CD4-positive, alpha-beta T cell (primary cell): ENCODE measurements at places on chromosomes 16 and 17. TPM values are rescaled to one million over a fixed set of nuclear protein-coding genes. Genes with fewer than 3 reads are reported as not detected.

DNA sequence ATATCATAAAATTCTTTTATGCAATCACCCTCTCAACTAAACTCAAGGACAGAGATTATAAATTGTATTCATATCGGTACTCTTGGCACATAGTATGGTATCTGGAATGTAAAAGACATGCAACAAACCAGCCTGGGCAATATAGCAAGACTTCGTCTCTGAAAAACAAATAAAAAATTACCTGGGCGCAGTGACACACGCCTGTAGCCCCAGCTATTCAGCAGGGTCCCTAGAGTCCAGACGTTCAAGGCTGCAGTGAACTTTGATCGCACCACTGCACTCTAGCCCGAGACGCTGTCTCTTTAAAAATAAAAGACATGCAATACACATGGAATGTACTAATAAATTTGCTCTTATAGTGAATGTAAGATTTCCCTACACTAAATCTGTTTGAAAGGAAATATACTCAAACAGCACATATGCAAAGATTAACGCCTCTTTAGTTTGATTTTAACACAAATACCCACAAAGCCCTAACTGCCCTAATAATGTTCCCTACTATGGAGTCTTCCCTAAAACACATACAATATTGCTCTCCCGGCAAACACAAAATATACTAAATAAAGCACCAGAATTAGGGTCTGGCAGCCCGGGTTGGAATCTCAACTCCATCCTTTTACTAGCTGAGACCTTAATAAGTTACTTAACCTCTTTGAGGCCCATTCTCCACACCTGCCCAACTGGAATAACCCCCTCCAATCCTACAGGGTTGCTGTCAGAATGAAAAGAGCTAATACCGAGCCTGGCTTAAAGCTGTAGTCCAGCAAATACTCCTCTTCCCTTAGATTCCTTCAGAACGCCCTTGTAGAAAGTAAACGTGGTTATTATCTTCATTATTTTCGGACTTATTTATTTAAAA is 1.2 kb downstream of the ABCA5 start:
- peaks cover 19% of the 10 kb centered on the region for H3K4me1 ChIP-seq
- peak overlapping the region; percentile 77 for H3K4me3 ChIP-seq
- H3K27me3 ChIP-seq, result no peaks in the 10 kb centered on the region
- H3K27ac ChIP-seq, result no peak overlapping the region
- no peaks in the 10 kb centered on the region for H3K36me3 ChIP-seq
- no peak for DNase-seq

HSPB9 gene
- total RNA-seq, result not detected

DNA sequence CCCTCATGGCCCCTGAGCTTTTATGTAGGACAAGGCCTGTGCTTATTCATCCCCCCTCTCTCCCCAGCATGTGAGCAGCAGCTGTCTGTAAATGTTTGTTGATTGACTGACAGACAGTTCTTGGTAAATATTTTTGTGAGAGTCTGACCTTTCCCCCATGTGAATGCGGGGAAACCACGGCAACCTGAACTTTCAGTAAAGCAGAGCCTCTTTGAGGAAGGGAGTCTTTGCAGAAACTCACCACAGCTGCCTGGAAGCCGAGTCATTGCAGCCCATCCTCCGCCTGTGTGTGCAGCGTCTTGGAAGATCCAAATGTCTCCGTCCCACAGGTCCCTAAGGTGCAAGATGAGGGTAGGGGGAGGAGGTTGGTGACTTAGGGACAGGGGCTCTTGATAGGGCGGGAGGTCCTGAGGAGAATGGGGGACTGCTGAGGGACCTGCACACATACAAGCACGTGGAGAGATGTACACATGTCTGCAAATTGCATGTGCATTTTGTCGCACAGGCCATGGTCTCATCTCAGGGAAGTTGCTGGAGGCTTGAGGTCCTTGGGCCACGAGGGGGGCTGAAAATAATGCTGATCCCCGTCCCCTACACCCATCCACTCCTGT is 23.0 kb upstream of the IL21R start:
- no peaks in the 10 kb centered on the region for H3K36me3 ChIP-seq
- no peak for DNase-seq
- H3K4me1 ChIP-seq, result peaks cover 44% of the 10 kb centered on the region
- H3K27ac ChIP-seq, result no peak overlapping the region
- no peak overlapping the region for H3K4me3 ChIP-seq

DNA sequence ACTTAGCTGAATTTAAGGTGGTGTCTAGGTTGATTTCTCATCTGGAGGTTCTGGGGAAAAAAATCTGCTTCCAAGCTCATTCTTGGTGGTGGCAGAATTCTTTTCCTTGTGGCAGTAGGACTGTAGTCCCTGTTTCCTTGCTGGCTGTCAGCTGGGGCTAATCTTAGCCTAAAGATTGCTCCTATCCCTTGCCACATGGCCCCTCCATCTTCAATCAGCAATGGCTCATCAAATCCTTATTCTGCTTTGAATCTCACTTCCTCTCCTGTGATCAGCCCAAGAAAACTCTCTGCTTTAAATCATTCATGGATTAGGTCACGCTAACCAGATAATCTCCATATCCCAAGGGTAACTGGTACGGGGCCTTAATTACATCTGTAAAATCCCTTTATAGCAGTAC is 6.6 kb downstream of the FAM20A start:
- no peak overlapping the region for H3K4me3 ChIP-seq
- peaks cover 10% of the 10 kb centered on the region for H3K4me1 ChIP-seq
- peaks cover 11% of the 10 kb centered on the region for H3K27me3 ChIP-seq
- H3K36me3 ChIP-seq, result no peaks in the 10 kb centered on the region

- no peaks in the 10 kb centered on the region for H3K27me3 ChIP-seq
- no peak overlapping the region for H3K27ac ChIP-seq
- no peaks in the 10 kb centered on the region for H3K36me3 ChIP-seq
- no peak for DNase-seq
- no peak overlapping the region for H3K4me3 ChIP-seq
Observed at GRCh38 chr17:7081341-7082062, 1.5 kb upstream of the CLEC10A start.

NOTUM gene
- not detected for total RNA-seq

DNA sequence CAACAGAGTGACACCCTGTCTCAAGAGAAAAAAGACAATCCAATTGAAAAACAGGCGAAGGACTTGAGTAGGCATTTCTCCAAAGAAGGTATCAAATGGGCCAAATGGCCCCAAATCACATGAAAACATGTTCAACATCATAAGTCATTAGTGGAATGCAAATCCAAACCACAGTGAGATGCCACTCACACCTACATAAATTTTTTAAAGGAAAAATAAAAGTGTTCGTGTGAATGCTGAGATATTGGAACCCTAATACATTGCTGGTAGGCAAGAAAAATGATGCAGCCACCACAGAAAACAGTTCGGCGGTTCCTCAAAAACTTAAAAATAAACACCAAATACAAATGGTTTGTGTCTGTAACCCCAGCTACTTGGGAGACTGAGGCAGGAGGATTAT is 45.2 kb downstream of the PIGL start:
- H3K36me3 ChIP-seq, result no peaks in the 10 kb centered on the region
- DNase-seq, result no peak
- peaks cover 3% of the 10 kb centered on the region for H3K4me1 ChIP-seq
- no peak overlapping the region for H3K4me3 ChIP-seq
- H3K27me3 ChIP-seq, result no peaks in the 10 kb centered on the region
- no peak overlapping the region for H3K27ac ChIP-seq

CFAP119 gene
- 1.7 TPM for total RNA-seq

DNA sequence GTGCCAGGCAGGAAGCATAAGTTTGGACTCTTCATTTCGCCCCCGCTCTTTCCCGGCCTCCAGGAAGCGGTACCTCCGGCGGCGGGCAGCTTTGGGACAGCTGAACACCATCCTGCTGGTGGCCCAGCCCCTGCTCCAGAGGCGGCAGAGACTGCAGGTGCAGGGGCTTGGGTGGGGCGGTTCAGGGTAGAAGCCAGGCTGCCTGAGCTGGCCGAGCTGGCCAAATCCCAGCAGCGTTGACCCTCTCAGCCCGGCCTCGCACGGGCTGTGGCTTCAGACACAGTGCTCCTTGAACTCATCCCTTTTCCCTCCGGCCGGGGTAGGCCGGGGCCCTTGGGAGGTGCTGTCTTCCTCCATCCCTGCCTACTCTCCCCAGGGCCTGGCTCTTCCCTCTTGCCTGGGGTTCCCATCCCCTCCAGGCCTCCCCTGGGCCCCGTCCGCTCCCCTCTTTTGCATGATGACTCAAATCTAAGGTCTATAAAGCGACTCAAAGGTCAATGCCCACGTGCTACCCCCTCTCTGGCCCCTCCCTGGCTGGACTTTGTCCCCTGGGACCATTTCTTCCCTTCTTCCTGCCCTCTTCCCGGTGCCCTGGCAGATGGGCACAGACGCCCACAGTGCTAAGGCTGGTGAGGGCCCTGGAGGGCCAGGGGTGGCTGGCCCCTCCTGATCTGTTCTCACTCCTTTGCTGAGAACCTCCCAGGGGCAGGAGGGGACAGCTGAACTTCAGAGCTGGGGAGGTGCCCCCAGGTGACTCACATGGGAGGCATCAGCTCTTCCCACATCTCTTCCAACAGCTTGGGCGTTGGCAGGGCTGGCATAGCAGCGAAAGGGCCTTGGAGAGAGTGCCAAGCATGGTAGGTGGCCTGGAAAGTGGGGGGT is 22.7 kb downstream of the MYO15B start:
- no peak overlapping the region for H3K4me3 ChIP-seq
- H3K27me3 ChIP-seq, result no peaks in the 10 kb centered on the region
- DNase-seq, result no peak
- H3K27ac ChIP-seq, result no peak overlapping the region
- no peaks in the 10 kb centered on the region for H3K36me3 ChIP-seq
- H3K4me1 ChIP-seq, result no peaks in the 10 kb centered on the region

SLC52A1 gene
- 0.17 TPM for total RNA-seq

PMFBP1 gene
- total RNA-seq, result 1.6 TPM

- peaks cover 29% of the 10 kb centered on the region for H3K4me1 ChIP-seq
- H3K36me3 ChIP-seq, result no peaks in the 10 kb centered on the region
- no peak overlapping the region for H3K4me3 ChIP-seq
- DNase-seq, result peak; percentile 21
- H3K27ac ChIP-seq, result peak overlapping the region; percentile 85
- H3K27me3 ChIP-seq, result no peaks in the 10 kb centered on the region
Observed at GRCh38 chr17:28982131-28982793, 23.6 kb downstream of the SEZ6 start.

ANKS4B gene
- total RNA-seq, result not detected

GRCh38 chr16:14634389-14634725 is 1.6 kb downstream of the BFAR start:
- DNase-seq, result no peak
- peaks cover 6% of the 10 kb centered on the region for H3K36me3 ChIP-seq
- H3K4me3 ChIP-seq, result peak overlapping the region; percentile 98
- H3K27me3 ChIP-seq, result no peaks in the 10 kb centered on the region
- H3K27ac ChIP-seq, result no peak overlapping the region

GRCh38 chr17:33889040-33889439 is 366.0 kb upstream of the CCL2 start:
- no peak overlapping the region for H3K27ac ChIP-seq
- H3K27me3 ChIP-seq, result peaks cover 7% of the 10 kb centered on the region
- H3K36me3 ChIP-seq, result no peaks in the 10 kb centered on the region
- H3K4me3 ChIP-seq, result no peak overlapping the region
- no peak for DNase-seq

DNA sequence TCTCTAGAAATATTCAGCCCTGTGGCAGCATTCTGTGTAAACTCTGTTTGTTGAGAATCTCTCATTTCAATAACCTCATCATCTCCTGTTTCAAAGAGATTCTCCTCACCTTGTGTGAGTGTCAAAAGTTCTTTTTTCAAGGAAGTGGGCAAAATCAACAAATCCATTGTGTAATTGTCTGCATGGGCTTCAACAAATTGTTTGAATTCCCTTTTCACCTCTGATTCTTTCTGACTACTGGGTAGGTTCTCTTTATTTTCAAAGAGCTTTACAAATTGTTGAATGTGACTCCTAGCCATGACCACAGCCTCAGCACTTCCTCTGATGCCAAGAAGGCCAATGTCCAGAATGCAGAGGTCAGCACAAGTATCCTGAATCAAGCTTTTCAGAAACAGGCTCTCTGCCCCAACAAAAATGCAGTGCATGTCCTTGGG is 48.0 kb downstream of the N4BP1 start:
- peaks cover 15% of the 10 kb centered on the region for H3K4me1 ChIP-seq
- H3K36me3 ChIP-seq, result peaks cover 16% of the 10 kb centered on the region
- H3K27ac ChIP-seq, result no peak overlapping the region
- no peaks in the 10 kb centered on the region for H3K27me3 ChIP-seq
- no peak for DNase-seq

CETP gene
- total RNA-seq, result not detected

- H3K27me3 ChIP-seq, result no peaks in the 10 kb centered on the region
- no peak overlapping the region for H3K27ac ChIP-seq
- H3K4me3 ChIP-seq, result no peak overlapping the region
- H3K4me1 ChIP-seq, result no peaks in the 10 kb centered on the region
- no peaks in the 10 kb centered on the region for H3K36me3 ChIP-seq
Observed at GRCh38 chr16:16890964-16891363, 512.0 kb downstream of the NPIPA7 start.

CDRT15L2 gene
- total RNA-seq, result not detected

GRCh38 chr16:27736431-27736830 is 186.5 kb downstream of the KATNIP start:
- H3K36me3 ChIP-seq, result no peaks in the 10 kb centered on the region
- no peak overlapping the region for H3K4me3 ChIP-seq
- no peaks in the 10 kb centered on the region for H3K4me1 ChIP-seq

GDPD1 gene
- total RNA-seq, result 2.0 TPM

- no peak for DNase-seq
- H3K4me3 ChIP-seq, result no peak overlapping the region
- no peaks in the 10 kb centered on the region for H3K36me3 ChIP-seq
- H3K27ac ChIP-seq, result no peak overlapping the region
Observed at GRCh38 chr16:15141586-15141985, 47.5 kb upstream of the RRN3 start.

- no peaks in the 10 kb centered on the region for H3K27me3 ChIP-seq
- H3K27ac ChIP-seq, result no peak overlapping the region
- H3K36me3 ChIP-seq, result no peaks in the 10 kb centered on the region
- no peak overlapping the region for H3K4me3 ChIP-seq
Observed at GRCh38 chr17:72394531-72394930, 273.7 kb downstream of the SOX9 start.

GRCh38 chr16:11986521-11987057 is 10.1 kb downstream of the SNX29 start:
- no peaks in the 10 kb centered on the region for H3K27me3 ChIP-seq
- H3K36me3 ChIP-seq, result no peaks in the 10 kb centered on the region
- no peak overlapping the region for H3K4me3 ChIP-seq
- H3K27ac ChIP-seq, result no peak overlapping the region

PRAC2 gene
- total RNA-seq, result not detected

GRCh38 chr17:27471321-27472269 is 15.3 kb downstream of the KSR1 start:
- H3K4me1 ChIP-seq, result peaks cover 65% of the 10 kb centered on the region
- no peak overlapping the region for H3K4me3 ChIP-seq
- H3K36me3 ChIP-seq, result no peaks in the 10 kb centered on the region
- no peaks in the 10 kb centered on the region for H3K27me3 ChIP-seq

KRTAP2-2 gene
- not detected for total RNA-seq

GRCh38 chr16:11233727-11234376 is 22.2 kb downstream of the SOCS1 start:
- H3K36me3 ChIP-seq, result no peaks in the 10 kb centered on the region
- H3K4me3 ChIP-seq, result peak overlapping the region; percentile 35
- peak overlapping the region; percentile 87 for H3K27ac ChIP-seq

- no peak overlapping the region for H3K4me3 ChIP-seq
- no peak for DNase-seq
- H3K27ac ChIP-seq, result no peak overlapping the region
- peaks cover 31% of the 10 kb centered on the region for H3K36me3 ChIP-seq
- peaks cover 11% of the 10 kb centered on the region for H3K4me1 ChIP-seq
Observed at GRCh38 chr16:30004424-30004776, 6.4 kb downstream of the DOC2A start.
